COR-L47 (cell line): ENCODE measurements at places on chromosomes 13 and 19.

- DNase-seq, result no peak
These were observed 11.3 kb downstream of the SHANK1 start for GRCh38 chr19:50708179-50708879.

DNA sequence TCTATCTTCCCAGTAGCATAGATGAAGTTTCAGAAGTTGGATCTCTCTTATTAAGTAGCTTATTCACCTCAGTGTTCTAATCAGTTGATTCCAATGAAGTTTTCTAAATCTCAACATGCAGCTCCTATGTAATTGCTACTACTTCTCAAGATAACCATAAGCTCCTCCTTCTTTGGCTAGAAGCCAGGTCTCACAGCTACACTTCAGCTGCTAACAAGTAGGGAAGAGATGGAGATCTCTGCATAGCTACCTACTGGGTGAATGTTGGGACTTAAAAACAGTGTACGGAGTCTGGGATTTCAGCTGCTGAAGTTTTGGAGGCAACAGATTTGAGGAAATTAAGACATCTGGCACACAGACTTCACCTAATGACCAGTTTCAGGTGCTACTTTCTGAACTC is 661.0 kb downstream of the SLITRK1 start:
- no peak for DNase-seq

GRCh38 chr13:51625555-51626345 is 41.5 kb downstream of the WDFY2 start:
- DNase-seq, result no peak

GRCh38 chr13:97425590-97425989 is 8.4 kb upstream of the RAP2A start:
- DNase-seq, result no peak

GRCh38 chr19:44050740-44051649 is 841 bp upstream of the ZNF223 start:
- DNase-seq, result peak; percentile 64

DNA sequence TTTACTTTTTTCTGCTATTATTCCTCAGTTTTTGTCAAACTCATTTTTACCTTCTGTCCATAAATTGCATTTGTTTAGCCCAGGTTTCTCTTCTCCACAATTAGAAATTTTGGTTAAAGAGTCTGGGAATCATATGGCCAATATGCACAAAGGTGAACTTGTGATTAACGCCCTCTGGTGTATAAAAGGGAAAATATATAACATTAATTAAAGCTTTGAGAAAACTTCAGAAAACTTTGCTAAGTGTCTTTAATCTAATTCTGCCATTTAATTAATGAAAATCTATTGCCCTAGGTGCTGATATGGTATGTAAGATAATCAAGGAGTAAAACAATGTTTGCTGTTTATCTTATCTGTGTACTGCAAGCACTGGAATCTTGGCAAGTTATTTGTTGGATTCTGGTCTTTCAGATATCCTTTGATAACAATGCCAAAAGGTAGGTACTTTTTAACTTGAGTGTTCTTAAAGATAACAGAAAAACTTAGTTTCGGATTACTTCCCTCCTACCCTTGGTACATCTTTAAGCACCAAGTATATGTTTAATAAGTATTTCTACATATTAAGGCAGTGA is 402.6 kb downstream of the SUCLA2 start:
- DNase-seq, result no peak

DNA sequence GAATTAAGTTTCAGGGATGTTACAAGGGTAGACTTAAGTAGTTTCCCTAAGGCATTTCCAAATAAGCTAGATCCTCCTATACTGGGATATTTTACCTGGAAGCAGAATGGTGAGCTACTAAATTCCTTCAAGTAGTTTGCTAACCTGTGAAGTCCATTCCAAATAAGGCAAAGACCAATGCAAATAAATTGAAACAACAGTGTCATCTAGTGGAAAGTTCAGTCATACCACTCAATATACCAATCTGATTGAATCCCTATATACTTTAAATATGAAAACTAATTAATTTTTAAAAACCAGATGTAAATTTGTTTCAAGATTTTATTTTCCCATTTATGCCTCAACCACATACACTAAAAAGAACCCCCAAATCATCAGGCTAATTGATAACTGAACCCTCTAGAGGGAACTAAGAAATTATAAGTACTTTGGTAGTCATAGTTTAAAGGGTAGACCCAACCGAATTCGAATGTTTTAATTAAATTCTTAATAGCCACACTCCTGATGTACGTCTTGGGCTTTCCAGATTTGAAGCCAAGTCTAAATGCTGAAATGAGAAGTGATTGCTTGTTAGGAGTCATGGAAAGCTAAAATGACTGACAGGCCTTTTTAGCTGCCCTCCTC is 223.7 kb downstream of the TBC1D4 start:
- peak; percentile 38 for DNase-seq

DNA sequence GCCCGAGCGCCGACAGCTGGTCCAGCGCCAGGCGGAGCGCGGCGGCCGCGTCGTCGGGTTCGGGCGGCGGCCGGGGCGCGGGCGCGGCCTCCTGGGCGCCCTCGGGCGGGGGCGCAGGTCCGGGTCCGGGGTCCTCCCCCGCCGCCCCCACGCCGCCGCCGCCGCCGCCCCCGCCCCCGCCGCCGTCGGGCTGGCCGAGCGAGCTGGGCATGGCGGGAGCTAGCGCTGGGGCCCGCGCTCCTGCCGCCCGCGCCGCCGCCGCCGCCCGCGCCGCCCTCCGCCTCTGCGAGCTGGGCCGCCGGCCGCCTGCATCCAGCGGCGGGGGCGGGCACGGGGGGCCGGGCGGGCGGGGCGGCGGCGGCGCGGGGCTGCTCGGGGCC is 287 bp downstream of the MEX3D start:
- DNase-seq, result no peak
